NCI-H2081 treated with DMSO at 0.1 percent for 48 hours (cell line): ENCODE measurements at places on chromosomes 6 and 20.

GRCh38 chr20:61724376-61724775 lies 341.3 kb downstream of the TAF4 start:
- no peak for DNase-seq

- DNase-seq = no peak
These were observed 4.5 kb upstream of the SIRPA start for GRCh38 chr20:1890469-1891262.

DNA sequence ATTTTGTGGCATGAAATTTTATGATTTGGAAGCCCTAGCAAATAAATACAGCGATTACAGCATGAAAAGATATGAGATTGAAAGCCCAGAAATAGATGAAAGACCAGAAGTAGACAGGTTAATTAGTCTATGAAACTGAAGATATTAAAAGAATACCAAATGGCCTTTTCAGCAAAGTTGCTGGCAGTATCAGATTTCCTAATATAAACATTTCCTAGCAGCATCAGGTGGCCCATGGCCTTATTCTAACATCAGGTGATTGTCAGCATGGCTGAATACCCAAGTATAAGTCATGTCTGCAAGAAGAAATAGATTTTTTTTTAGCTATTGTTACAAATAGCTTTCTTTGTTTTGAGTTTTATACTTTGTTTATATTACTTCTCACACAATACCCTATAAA lies 93.2 kb downstream of the CLVS2 start:
- no peak for DNase-seq

DNA sequence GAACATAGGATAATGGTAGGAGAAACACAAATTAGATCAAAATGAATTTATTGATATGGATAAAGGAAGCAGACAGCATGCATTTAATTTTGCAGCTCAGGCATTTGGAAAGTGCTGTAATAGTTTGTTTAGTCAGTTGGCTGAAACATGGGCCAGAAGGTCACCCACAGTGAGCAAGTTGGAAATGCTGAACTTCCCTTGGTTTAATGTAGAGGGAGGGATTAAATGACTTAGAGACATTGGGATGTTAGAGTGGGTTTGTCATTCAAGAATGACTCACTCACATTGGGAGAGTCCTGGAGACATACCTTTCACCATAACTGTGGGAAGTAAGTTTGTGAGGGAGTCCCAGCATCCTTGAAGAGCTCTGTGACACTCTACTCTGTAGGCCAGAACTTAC lies 231.5 kb upstream of the PLCB4 start:
- no peak for DNase-seq

DNA sequence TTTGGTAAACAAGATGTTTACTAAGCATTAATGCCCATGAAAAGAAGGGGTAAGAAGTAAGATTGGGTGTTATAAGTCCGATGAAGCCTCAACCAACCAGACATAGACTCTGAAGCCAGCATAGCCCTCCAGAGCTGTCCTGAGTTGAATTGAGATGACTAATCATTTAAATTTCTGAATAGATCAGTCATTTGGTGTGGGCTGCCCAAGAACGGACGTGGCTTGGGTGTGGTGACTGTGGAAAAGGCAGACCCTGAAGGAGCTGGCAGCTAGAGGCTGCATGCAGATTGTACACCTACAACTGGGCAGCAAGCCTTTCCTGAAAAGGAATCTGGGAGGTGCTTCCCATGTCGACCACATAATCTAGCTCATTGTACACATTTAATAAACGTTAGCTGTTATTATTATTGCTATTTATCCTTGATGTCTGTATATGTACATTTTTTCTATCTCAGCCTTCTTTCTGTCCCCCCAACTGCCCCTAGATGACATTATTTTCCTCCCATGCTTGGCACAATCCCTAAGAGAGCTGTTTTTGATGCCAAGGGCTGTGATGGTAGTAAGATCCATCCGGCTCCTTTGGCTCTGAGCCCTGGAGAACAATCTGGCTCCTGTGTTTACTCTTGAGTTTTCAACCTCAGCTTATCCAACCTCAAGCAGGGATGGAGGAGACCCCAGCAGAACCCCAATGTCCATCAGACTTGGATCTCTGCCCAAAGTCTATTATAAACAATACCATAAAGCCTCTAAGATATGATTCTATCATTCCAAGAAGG lies 57.6 kb upstream of the JAG1 start:
- no peak for DNase-seq

- DNase-seq = no peak
These were observed 108.4 kb downstream of the JAG1 start for GRCh38 chr20:10565191-10565921.

- DNase-seq = no peak
These were observed 129.7 kb upstream of the AKAP12 start for GRCh38 chr6:151109869-151110575.

DNA sequence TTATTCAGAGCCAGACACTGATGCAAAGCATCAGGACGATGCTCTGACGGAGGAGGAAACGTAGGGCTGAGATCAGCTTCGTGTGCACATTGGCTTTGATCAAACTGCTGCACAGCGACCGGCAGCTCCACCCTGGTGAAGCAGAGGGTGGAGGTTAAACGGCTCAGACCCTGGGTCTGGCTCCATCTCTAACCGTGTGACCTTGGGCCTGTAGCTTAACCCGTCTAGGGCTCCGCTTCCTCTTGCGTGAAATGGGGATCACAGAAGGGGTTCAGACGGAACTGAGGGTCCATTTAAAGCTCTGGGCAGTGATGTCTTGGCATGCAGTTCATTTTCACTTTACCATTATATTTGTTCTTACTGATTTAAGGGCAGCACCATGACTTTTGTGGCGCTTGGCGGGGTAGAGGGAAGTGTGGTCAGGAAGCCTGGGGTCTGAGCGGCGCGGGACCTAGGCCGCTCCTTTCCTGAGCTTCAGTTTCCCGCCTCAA lies 644 bp downstream of the RBL1 start:
- DNase-seq = no peak

DNA sequence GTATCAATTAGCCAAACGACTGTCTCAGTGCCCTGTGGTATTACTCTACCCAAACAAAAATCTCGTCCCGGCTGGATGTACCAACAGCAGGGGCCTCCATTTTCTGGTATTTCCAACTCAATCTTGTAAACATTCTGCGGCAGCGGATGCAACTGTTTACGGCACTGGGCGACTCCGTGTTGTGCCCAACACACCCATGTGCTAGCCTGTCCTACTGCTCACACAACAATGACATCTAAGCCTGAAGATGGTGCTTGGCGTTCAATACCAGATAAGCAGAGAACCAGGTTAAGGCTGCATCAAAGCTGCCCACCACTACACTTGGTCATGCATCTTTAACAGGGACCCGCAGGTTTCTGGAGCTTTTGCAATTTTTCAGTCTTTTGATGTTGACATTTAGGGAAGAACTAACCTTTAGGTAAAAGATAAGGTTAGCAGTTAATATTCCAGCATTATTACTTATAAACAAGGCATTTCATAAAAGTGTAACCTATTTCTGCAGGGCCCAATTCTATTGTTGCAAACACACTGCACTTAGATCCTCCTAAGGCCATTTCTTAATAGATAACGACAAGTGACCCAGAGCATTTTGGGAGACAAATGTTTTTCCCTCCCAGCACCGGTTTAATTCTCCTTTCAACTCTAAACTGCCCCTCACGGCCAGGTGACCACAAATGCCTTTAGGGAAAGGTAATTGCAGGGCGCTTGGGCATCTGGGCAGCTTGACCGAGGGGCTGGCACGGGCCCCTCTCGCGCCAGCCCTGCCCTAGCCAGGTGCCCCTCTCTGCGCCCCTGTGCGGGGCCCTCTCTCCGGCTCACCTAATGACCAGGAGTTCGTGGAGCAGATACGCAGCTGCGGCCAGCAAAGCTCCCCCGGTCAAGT lies 945 bp downstream of the FAXC start:
- no peak for DNase-seq

DNA sequence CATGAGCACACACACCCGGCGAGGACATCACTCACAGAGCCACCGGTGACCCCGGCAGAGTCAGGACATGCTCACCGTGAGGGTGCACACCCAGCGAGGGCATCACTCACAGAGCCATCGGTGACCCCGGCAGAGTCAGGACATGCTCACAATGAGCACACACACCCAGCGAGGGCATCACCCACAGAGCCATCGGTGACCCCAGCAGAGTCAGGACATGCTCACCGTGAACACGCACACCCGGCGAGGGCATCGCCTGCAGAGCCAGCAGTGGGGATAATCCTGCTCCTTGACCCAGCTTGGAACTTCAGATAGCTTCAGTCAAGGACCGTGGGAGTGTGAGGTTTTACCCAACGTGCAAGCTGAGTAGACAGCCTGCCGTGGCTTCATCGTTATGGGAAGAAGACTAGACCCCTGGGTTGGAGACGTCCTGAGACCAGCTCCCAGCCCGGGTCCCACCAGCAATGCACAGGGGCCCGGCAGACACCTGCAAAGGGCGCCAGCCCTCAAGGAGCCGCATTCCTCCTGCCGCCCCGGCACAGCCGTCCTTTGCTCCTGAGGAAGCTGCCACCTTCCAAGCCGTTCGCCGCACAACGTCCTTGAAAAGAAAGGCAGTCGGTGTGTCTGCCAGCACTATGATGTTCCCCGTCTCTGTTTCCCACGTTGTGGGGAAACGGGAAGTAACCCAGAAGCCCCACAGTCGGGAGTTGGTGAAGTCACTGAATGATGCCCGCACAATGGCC lies 192.3 kb downstream of the DLL1 start:
- DNase-seq = no peak

DNA sequence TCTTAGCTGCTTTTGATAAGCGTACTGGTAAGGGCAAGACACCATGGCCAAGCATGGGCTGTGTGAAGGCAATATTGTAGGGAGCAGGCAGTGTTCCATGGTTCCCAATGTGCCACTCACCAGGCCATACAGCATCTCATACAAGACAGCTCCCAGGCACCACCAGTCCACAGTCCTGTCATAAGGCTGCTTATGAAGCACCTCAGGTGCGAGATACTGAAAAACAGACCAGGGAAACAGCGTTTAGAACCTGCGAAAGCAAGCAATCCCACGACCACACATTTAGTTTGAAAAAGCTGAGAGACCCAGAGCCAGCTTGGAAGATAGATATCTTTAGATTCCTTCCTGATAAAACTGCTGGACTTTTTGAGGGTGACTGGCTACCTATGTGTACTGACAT lies 119.1 kb upstream of the SLC2A12 start:
- DNase-seq = no peak

- no peak for DNase-seq
These were observed 279.7 kb downstream of the CDC5L start for GRCh38 chr6:44667226-44667625.

GRCh38 chr20:3071610-3072529 lies at the start of gene OXT:
TSS of gene OXT (plus strand) at chr20:3071620. CDS start at chr20:3071656, 36 bp downstream.
- no peak for DNase-seq
